ENCODE measurements at places on chromosomes 1 and 21.
A peak's percentile ranks its signal among the peaks of the same experiment; 100 is the strongest.

DNA sequence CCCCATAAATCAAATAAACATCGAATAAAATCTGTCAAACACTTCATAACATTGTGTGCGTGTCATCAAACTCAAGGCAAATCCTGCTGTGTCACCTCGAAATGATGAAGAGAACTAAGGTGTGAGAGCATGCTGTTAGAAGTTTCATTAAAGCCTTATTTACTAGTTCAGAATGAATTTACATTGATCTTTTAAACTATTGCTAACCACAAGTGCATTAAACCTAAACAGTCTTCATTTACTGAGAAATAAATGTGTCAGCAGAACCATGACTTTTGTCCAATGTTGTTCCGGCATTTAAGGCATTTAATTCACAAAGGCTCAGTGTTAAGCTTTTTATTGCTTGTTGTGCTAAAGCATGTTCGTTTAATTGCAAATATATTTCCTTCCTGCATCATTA is 474.4 kb downstream of the SETD4 start:
- peak; percentile 36 for DNase-seq

DNA sequence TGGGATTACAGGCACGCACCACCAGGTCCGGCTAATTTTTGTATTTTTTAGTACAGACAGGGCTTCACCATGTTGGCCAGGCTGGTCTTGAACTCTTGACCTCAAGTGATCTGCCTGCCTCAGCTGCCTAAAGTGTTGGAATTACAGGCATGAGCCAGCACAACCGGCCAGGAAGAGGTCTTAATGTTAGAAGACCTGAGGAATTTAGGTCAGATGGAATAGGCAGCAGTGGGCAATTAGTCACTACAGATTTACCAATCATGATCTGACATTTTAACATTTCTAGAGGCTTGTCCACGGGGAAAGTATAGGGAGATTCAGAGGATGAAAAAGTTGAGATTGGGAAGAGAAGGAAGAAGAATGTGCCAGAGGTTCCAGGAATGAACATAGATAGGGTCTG is 8.9 kb upstream of the APP start:
- no peak for DNase-seq

- no peak for DNase-seq
Observed at GRCh38 chr21:42637267-42638041, 16.0 kb upstream of the PDE9A start.

DNA sequence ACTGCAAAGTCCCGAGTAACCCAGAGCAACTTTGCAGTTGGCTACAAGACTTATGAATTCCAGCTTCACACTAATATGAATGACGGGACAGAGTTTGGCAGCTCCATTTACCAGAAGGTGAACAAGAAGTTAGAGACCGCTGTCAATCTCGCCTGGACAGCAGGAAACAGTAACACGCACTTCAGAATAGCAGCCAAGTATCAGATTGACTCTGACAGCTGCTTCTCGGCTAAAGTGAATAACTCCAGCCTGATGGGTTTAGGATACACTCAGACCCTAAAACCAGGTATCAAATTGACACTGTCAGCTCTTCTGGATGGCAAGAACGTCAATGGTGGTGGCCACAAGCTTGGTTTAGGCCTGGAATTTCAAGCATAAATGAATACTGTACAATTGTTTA is 66.8 kb downstream of the ACBD6 start:
- no peak for DNase-seq

GRCh38 chr1:222828939-222829338 is 14.1 kb downstream of the DISP1 start:
- no peak for DNase-seq

DNA sequence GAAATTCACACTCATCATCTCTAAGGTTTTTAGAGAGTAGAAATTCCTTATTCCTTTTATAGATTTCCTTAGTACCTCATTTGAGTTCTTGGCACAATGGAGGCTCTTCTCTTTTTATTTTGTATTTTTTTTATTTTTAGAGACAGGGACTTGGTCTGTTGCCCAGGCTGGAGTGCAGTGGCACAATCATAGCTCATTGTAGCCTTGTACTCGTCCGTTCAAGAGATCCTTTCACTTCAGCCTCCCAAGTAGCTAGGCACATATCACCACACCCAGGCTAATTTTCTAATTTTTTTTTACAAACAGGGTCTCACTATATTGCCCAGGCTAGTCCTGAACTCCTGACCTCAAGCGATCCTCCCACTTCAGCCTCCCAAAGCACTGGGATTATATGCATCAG is 29.6 kb downstream of the RGL1 start:
- no peak for DNase-seq
